ENCODE measurements at places on chromosomes 6 and 20.

DNA sequence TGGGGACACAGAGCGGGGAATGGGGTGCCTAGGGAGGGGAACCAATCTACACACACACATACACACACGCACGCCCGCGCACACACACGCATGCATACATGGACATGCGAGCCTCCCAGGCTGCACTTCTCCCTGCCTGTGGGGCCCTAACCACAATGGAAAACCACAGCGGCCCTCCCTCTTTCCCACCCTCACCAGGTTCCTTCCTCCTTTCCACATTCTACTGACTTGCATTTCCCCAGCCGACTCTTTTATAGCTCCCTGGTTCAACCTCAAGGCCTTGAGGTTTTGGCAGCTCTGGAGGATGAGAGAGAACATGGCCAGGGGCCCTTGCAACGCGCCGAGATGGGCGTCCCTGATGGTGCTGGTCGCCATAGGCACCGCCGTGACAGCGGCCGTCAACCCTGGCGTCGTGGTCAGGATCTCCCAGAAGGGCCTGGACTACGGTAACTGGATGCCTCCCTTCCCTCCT lies at the start of gene BPI:
Gene BPI (plus strand): TSS at position 249 of the 472 bp plus-strand sequence. CDS start 68 bp downstream, at position 317.
- no peak for DNase-seq

DNA sequence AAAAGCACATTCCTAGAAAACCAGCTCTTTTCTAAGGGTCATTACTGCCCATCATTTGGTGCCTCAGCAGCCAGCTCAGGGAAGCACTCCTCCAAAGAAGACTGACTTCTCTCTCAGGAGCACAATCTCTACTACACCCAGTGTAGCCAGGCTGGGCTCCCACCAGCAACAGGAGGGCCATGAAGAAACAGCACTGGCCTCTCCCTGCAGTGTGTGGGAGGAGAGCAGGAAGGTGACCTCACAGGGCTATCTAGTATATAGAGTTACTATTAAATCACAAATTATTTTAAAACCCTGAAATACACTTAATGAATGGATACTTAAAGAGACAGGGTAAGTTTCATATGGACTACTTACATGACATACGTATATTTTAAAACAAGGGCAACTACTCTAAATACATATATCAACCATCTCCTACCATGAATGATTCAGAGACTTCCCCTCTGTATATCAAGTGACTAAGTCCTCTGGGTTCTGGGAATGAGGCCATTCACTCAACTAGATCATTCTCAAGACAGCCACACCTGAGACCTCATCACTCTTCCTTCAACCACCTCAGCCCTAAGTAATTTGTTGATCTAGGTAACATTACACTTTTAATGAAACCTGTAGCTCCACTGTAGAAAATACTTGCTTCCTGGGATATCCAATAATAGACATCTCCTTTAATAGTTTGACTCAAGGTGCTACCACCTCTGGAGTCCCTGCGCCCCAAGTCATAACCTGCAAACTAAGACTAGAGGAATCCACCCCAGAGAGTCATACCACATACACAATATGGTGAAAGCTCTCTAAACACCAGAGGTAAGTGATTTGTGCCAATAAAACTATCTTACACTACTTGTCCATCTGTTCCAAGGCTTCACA lies 25.2 kb downstream of the TBX18 start:
- DNase-seq: no peak

GRCh38 chr6:29676981-29677601 lies 3.9 kb downstream of the ZFP57 start:
- no peak for DNase-seq

GRCh38 chr6:124755321-124755720 lies 206.9 kb upstream of the RNF217 start:
- DNase-seq: no peak

GRCh38 chr6:35629876-35630378 lies 58.8 kb downstream of the FKBP5 start:
- no peak for DNase-seq
